Right cardiac atrium (tissue), 5 donors: ENCODE measurements at places on chromosomes 16 and 17.

DNA sequence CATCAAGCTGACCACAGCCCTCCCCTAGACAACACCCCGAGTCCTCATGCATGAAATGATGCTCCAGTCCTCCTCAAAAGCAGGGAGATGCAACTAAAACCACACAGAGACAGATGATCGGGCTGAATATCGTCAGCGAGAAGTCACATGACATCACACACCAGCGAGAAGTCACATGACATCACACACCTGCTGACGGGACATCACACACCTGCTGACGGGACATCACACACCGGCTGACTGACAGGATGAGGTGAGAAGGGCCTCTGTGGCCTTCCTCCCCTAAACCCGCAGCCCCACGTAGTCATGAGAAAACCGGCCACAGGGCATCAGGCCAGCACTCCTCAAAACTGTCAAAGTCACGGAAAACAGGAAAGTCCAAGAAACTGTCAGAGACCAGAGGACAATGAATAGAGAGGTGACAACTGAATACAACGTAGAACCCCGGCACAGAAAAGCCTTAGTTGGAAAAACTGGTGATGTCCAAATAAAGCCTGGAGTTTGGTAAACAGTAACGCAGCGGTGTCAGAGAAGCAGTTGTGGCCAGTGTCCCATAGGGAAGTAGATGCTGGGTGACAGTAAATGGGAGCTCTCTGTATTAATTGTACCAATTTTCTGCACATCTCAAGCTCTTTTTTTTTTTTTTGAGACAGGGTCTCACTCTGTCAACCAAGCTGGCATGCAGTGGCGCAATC, 14.3 kb downstream of the LITAF start:
- DNase-seq: no peak

DNA sequence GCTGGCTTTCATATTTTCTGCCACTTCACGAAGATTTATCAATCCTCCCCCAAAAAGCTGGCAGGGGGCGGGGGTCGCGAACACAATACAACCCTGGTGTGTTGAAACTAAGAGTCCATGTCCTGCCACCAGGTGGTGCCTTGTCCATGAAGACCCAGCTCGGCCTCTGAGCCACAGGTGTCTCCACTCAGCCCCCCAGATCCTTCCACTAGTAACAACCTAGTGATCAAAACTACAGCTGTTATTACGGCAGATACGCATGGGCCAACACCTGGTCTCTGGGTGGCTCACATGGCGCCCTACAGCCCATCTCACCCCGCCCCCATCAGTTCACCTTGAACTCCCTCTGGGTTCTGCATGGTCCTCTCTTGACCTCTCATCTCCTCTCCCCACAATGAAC, 27.7 kb downstream of the USP7 start:
- no peak for DNase-seq

DNA sequence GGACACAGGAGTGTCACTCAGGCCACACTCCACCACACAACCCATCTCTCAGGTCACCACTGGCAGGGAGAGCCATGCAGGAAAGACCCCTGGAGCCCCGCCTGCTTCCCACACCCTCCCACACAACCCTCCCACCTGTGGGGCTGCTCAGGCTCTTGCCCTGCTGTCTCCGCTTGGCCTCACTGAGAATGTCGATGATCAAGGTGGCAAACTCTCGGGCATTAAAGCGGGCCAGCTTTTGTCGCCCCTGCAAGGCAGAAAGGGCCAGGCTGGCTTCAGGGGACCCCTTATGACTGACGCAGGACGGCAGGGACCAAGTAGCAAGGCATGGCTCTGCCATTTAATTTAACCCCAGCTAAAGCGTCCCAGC, 8.5 kb downstream of the TP53I13 start:
- DNase-seq: no peak

DNA sequence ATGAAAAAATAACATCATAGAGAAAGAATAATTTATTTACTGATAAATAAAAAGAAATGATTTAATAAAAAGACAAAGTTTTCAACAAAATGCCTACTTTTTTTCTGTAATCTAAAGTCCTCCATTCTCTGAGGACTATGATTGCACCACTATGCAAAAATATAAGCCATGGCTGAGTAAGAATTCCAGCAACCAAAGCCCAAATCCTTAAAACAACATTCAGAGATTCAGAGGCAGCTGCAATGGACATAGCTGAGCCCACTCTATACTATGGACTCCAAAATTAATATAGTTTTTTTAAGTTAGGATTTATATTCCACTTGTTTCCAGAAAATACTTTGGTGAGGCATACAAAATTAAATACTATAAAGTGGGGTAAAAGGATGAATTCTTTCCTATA, 169.5 kb upstream of the C17orf78 start:
- no peak for DNase-seq

- no peak for DNase-seq
Observed at GRCh38 chr16:66382171-66382965, 15.9 kb downstream of the CDH5 start.

DNA sequence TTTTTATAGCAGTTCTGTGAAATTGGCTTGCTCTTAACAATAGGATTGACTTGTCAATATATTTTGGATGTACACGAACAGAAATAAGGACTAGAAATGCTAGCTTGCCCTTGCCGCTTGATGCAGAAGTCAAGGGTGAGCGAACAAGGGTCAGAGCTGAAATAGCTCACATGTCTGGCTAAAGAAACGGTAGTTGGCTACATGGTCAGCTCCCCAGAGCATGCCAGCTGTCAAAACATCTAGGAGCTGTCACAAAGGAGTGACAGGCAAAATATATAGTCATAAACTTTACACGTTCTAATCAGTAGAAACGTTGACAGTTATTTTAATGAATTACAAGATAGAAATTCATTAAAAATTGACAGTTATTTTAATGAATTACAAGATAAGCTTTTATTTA, 2.9 kb upstream of the MEIOB start:
- DNase-seq: no peak

DNA sequence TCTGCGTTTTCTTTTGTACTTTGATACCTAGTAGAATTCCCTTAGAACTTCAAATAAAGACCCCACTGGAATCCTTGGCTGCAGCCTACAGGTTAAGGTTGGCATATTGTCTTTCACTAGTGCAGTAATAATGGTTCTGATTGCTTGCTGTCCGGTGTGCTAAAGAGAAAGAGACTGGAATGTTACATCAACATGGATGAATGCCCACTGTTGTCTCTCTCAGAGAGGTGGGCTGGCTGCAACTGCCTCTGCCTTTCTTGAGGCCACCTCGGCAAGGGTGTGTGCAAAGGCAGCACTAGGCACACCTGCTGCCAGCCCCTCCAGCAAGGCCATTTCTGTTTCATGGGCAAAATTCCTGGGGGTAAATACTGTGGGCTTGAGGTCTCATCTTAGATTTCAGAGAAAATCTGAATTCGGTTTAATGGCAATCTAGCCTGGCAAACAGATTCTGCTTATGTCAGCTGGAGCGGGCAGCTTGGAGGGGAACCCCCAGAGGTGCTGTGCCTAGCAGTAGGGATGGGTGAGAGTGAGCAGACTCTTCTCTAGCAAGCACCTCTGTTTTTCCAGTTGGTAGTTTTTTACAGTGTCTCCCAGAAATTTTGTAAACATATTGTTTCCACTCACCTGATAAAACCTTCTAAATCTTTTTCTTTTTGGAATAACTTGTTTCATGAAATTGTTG, 54.0 kb downstream of the MRTFB start:
- DNase-seq: no peak

GRCh38 chr17:16439811-16440351, 24.5 kb downstream of the TRPV2 start:
- DNase-seq: no peak

GRCh38 chr17:38539386-38539785, 66.4 kb downstream of the SRCIN1 start:
- DNase-seq: no peak

GRCh38 chr17:61475726-61476125, 23.5 kb downstream of the TBX4 start:
- DNase-seq: no peak

GRCh38 chr17:50534222-50534978, 1.9 kb downstream of the EPN3 start:
- DNase-seq: no peak

DNA sequence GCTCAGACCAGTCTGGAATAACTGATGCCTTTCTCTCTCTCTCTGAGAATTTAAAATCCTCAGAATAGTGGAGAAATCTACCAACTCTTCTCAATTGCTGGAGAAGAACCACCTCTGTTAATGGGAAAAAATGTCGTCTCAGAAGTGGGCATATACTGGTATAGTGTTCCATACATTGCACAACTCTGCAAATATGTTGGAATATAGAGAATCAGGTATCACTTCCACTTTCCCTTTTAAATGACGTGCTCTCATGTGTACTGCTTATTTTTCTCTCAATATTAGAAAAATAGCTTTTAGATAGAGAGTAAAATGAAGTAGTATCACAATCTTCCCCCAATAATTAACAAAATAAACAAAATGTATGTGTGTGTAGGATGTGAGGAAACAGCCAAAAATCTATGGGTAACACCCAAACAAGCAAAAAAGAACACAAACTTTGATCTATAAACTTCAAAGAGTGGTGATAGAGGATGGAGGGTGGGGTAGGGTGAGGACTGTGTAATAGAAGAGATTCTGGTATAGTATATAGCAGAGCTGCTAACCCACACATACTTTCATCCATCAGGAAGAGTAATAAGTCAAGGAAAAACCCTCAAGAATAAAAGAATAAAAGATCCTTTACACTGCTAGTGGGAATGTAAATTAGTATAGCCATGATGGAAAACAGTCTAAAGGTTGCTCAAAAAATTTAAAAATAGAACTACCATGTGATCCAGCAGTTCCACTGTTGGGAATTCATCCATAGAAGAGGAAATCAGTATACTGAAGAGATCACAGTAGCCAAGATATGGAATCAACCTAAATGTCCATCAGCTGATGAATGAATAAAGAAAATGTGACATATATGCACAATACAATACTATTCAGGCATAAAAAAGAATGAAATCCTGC, 46.9 kb downstream of the NFATC3 start:
- DNase-seq: no peak

DNA sequence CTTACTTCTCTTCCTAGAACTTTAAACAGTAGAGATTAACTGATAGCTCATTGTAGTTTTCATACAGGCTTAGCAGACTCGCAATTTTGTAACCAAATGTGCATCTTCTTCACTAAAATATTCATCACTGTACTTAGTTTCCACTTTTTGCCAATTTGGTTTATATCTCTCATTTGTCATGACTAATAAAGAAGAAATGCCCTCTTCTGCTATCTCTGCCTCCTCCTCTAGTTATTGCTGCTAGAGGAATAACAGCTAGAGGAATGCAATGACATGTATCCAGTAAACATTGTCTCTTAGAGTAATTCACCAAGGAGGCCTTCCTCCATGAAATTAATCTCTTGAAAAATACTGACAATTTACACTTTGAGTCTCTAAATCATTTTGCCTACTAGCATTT, 115.5 kb upstream of the COX10 start:
- no peak for DNase-seq

- DNase-seq: no peak
Observed at GRCh38 chr16:86240716-86241363, 269.5 kb upstream of the FOXF1 start.

- no peak for DNase-seq
Observed at GRCh38 chr17:8798846-8799569, at the start of gene MFSD6L. MFSD6L (minus strand) TSS chr17:8799365; CDS start chr17:8799120, 245 bp downstream.

GRCh38 chr16:11242658-11243057, 13.3 kb downstream of the SOCS1 start:
- DNase-seq: no peak

DNA sequence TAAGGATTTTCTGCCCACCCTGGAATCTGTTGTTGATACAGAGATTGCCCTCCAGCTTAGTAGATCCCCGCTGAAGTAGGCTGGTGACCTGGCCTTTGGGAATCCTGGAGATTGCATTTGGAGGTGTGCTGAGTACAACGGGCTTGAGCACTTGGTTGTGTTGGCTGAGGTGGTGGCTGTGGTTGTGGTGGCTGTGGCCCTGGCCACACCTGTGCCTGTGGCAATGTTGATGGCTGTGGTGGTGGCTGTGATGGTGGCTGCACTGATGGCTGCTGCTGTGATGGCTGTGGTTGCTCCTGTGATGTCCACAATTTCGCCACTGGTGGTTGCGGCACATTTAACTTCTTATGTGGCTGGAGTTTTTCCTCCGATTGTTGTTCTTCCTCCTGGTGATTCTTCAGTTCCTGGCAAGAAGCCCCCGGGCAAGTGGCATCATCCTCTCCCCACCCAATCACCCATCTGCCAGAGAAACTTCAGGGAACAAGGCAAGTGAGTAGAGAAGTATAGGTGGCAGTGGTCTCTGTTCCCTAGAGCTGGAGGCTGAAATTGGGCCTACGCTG, 4.2 kb downstream of the CCDC200 start:
- no peak for DNase-seq

DNA sequence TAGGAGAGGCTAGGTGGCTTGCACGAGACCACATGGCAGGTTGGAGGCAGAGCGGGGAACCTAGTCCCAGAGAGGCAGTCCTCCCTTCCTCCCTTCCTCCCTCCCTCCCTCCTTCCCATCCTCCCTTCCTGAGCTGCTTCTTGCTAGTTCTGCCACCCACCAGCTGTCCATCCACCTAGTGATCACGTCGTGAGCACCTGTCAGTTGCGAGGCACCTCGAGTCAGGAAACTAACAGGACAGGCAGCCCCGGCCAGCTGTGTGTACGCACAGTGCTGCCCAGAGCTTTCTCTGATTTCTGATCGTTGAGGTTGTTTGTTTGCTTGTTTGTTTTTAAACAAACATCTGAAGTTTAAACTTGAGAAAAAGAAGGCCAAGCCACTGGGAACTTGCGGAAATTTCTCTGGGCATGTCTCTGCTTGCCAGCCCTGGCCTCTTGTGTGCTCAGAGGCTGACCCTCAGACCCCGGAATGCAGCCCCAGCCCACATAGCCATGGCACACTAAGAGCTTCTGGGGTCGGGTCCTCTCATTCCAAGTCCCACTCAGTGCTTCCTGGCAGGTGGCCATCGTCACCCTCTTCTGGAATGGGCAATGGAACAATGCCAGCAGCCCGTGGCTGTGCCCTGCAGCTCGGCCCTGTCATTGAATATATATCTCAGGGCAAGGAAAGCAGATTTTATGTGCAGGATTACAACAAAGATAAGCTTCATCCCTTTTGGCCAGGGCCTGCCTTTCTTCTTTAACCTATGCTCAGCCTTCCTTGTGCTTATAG, 174.0 kb downstream of the KATNIP start:
- peak; percentile 69 for DNase-seq

GRCh38 chr16:22010902-22011301, 3.0 kb downstream of the MOSMO start:
- DNase-seq: no peak

DNA sequence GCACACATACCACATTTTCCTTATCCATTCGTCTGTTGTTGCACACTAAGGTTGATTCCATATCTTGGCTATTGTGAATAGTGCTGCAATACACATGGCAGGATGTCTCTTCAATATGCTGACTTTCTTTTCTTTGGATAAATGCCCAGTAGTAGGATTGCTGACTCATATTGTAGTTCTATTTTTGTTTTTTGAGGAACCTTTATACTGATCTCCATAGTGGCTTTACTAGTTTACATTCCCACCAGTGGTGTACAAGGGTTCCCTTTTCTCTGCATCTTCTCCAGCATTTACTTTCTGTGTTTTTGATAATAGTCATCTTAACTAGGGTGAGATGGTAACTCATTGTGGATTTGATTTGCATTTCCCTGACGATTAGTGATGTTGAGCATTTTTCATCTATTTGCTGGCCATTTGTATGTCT, 118.1 kb downstream of the STXBP4 start:
- no peak for DNase-seq

- peak; percentile 58 for DNase-seq
Observed at GRCh38 chr17:81961087-81961511, at the start of gene NOTUM. NOTUM (minus strand) TSS chr17:81961187; CDS start chr17:81960909, 278 bp downstream.
